ENCODE measurements at places on chromosomes 3 and 15.

- no peak for DNase-seq
These were observed 204.4 kb upstream of the LINGO1 start for GRCh38 chr15:77836906-77837648.

- no peak for DNase-seq
These were observed 25.1 kb upstream of the ZKSCAN7 start for GRCh38 chr3:44529927-44530326.

DNA sequence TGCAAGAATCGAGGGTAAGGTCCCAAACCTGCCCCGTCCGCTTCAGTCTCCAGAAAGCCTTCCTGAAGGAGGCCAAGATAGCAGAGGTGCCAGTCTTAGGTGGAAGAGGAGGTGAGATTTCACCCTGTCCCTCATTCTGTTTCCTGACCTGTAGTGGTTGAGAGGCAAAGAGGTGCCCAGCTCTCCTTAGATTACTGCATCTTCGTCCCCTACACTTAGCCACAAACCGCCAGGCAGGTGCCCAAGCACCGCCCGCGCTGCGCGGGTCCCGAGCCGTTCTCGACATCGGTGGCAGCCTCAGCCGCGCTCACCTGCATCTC lies 23.8 kb upstream of the POLG start:
- no peak for DNase-seq

DNA sequence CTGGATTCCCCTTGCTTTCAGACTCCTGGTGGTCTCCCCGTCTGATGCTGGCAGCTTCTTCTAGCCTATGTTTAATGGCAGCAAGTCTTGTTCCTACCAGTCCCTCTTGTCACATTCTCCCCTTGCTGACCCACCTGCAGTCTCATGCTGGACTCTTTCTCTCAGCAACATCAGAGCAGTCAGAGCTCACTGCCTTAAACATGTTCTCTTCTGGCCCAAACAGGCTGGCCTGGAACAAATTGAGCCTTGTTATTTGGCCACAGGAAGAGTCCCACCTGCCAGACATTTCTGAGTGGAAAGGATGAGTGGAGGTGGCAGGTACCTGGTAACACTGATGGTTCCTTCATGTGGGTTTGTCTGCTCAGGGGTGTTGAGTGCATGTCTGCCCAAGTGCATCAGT lies 59.2 kb upstream of the APEH start:
- DNase-seq, result no peak

DNA sequence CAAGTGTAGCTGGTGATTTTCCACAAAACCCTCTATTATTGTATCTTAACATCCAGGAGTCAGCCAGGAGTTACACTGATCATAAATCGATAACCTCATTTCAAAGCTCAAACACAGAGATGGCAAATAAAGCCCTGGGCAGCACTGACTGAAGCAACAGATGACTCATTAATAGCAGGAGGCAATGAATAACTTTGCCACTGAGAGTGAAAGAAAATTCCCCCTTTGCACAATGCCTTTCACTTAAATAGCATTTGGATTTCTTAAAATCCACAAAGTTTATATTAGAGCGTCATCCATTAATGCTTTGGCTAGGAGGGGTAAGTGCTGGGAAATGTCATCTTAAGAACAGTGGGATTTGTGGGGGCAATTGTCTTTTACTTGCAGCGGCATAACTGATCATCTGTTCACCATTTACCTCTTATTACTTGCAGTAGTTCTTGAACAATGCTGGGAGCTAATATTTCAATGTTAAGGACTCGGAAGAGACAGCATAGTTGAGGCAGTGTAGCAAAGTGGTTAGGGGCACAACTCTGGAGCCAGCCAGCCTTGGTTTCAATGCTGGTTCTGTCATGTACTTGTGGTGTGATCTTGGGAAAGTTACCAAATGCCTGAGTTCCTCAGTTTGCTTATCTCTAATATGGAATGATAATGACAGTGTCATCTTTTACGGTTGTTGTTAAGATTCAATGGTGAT lies 630.4 kb upstream of the TBL1XR1 start:
- no peak for DNase-seq

- no peak for DNase-seq
These were observed 190.6 kb downstream of the CNTN3 start for GRCh38 chr3:74423867-74424266.

- DNase-seq, result no peak
These were observed 16.2 kb upstream of the SLC6A6 start for GRCh38 chr3:14386254-14386653.

GRCh38 chr3:29329986-29330890 lies 49.4 kb downstream of the RBMS3 start:
- no peak for DNase-seq

All from T follicular helper cell (primary cell).